ENCODE measurements at places on chromosomes 16 and 17.

DNA sequence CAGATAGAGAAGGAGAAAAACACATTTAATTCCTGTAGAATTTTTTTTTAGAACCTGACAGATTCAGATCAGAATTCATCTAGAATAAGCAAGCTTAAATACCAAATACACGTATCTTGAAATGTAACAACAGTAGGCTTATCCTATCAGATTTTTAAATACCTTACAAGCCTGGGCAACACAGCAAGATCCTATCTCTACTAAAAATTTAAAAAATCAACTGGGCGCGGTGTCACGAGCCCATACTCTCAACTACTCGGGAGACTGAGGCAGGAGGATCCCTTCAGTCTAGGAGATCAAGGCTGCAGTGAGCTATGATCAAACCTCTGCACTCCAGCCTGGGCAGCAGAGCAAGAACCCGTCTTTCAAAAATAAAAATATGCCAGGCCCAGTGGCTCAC lies 13.5 kb downstream of the ACOX1 start:
- DNase-seq, result no peak

GRCh38 chr17:49342575-49342936 lies 19.5 kb downstream of the ZNF652 start:
- no peak for DNase-seq

- DNase-seq, result no peak
Measured at GRCh38 chr16:73311857-73312723, 264.2 kb upstream of the ZFHX3 start.

- DNase-seq, result no peak
Measured at GRCh38 chr16:566475-567372, at the start of gene NHLRC4. NHLRC4 (plus strand) TSS chr16:567005; CDS start chr16:568048, 1,043 bp downstream.

GRCh38 chr16:1308036-1308976 lies 1.1 kb upstream of the UBE2I start:
- no peak for DNase-seq

GRCh38 chr17:47235506-47235905 lies 18.1 kb upstream of the ITGB3 start:
- DNase-seq, result no peak

GRCh38 chr16:47847220-47847970 lies 308.4 kb downstream of the ABCC12 start:
- DNase-seq, result no peak

- DNase-seq, result no peak
Measured at GRCh38 chr16:27205423-27206065, 2.2 kb downstream of the KDM8 start.

- DNase-seq, result peak; percentile 11
Measured at GRCh38 chr17:48307814-48308411, 122.1 kb downstream of the SKAP1 start.

Data from stimulated activated CD4-positive, alpha-beta T cell treated with anti-CD3 and anti-CD28 coated beads, TNF-alpha, amount 100 ng/mL, for 24 hours (primary cell).